Muscle of leg (tissue), 16 donors: ENCODE measurements at places on chromosomes 11 and 22. TPM values are rescaled to one million over a fixed set of nuclear protein-coding genes. Genes with fewer than 3 reads are reported as not detected.

DNA sequence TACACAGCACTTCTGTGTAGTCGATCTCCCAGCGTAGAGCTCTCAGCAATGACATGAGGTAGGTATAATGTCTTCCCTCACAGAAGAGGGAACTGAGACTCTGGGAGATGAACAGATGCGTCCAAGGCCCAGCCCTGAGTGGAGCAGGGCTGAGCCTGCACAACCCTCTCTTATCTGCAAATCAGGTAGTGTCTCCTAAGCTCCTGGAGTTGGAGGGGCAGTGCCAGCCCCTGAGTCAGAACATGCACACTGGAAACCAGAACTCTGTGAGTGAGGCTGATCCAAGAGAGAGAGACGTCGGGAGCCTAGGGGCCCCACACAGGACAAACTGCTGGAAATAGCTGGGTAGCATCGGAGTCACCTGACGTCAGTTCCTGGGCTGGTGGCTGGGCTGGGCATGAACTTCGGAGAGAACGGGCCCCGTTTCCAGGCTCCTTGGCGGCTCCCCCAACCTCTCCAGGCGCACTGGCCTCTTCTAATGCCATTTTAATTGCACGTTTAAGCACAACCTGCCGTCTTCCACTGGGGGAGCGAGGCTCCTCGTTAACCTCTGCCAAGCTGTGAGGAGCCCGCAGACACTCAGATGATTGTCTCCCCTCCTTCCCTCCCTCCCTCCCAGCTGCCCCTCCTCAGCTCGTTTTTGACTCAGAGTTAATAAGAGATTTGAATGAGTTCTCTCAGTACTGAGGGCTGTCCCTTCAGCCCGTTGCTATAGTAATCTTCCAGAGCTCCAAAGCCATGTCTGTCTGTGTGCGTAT, 191.2 kb upstream of the TBCEL start:
- H3K4me3 ChIP-seq = no peak overlapping the region
- no peak overlapping the region for H3K27ac ChIP-seq
- H3K36me3 ChIP-seq = no peaks in the 10 kb centered on the region
- peak; percentile 65 for DNase-seq

DNA sequence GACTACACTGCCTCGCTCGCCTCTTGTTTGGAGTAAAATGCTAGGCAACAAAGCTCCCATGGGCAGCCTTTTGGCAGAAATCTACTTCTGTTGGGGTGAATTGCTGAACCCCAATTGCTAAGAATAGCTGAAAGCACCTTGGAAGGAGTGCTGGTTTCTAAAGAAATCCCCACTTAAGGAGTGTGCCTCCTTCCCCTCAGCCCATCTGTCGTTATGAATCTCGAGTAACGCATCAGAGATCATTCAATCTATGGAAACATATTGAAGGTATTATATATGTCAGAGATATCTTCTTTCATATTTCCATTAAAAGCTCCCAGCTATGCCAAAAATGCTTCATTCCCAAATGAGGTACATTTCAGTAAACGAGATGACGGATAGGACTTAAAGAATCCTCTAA, 229.6 kb upstream of the BLID start:
- H3K36me3 ChIP-seq = no peaks in the 10 kb centered on the region
- peak overlapping the region; percentile 86 for H3K27ac ChIP-seq
- no peak overlapping the region for H3K4me3 ChIP-seq
- H3K27me3 ChIP-seq = no peaks in the 10 kb centered on the region
- peak; percentile 90 for DNase-seq
- peaks cover 2% of the 10 kb centered on the region for H3K4me1 ChIP-seq

DNA sequence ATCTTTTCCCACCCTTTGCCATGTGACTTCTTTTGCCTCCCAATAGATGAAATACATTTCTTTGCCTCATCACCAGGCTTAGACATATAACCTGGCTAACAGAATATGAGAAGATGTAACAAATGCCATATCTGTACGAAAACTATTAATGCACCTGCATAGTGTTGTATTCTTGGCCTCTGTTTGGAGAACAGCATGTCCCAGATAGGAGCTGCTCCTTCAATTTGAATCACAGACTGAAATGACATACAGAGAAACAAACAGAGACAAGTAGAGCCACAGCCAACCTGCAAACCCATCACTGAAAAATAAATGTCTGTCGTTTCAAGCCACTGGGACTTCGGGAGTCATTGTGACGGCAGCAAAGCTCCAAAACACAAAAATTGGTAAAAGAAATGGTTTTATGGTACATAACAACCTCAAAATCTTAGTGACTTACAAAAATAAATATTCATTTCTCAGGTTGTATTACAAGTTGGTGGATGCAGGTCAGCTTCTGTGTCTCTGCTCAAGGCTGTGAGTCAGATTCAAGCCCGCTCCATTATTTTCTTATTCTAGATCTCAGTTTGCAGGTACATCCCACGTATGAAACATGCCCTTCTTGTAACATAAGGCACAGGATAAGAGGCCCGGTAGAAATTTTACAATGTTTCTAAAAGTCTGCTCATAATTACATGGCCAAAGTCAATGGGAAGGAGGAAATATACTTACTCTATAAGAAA, 171.3 kb upstream of the SOX6 start:
- DNase-seq = no peak
- no peaks in the 10 kb centered on the region for H3K27me3 ChIP-seq
- no peak overlapping the region for H3K4me3 ChIP-seq
- H3K4me1 ChIP-seq = no peaks in the 10 kb centered on the region

DNA sequence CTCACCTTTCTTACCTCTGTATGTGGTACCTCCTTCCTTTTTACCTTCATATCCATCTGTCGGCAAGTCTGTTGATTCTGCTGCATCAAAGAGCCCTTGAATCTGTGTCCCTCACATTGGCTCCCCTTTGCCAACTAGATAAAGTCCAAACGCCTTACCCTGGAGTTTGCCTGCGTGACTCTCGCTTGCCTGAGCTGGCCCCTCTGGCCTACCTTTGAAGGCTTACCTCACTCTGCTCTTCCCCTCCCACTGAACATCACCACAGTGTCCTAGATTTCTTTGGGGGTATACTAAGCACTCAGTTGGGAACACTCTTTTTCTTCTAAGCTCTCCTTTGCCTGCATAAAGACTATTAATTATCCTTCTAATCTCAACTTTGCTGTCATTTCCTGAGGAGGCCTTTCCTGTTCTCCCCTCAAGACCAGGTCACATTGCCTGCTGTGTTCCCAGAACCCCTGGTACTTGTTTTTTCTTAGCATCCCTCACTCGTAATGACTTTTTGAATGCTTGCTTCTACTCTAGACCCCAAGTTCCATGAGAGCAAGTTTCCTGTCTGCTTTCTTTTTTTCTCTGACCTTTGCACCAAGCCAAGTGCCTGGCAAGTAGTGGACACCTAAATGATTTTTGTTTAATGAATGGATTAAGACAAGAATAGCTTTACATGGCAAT, 67.8 kb upstream of the ADORA2A start:
- H3K27ac ChIP-seq = no peak overlapping the region
- no peaks in the 10 kb centered on the region for H3K4me1 ChIP-seq
- H3K4me3 ChIP-seq = no peak overlapping the region
- peaks cover 32% of the 10 kb centered on the region for H3K36me3 ChIP-seq
- no peaks in the 10 kb centered on the region for H3K27me3 ChIP-seq

DNA sequence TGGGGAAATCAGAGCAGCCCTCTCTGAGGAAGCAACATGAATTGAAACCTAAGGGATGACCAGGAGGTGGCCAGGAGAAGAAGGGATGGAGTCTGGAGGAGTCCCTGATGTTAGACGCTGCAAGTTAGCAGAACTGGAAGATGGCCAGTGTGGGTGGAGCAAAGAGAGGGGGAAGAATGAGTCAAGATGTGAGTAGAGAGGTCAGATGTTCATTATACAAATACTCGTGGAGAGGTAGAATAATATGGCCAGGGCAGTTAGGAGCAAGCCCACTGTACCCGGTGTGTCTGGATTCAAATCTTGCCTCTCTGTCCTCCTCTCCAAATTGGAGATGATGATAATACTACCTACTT, 242.0 kb downstream of the TENM4 start:
- no peaks in the 10 kb centered on the region for H3K36me3 ChIP-seq
- no peak overlapping the region for H3K4me3 ChIP-seq
- H3K4me1 ChIP-seq = peaks cover 10% of the 10 kb centered on the region
- DNase-seq = no peak
- H3K27ac ChIP-seq = no peak overlapping the region
- no peaks in the 10 kb centered on the region for H3K27me3 ChIP-seq

DNA sequence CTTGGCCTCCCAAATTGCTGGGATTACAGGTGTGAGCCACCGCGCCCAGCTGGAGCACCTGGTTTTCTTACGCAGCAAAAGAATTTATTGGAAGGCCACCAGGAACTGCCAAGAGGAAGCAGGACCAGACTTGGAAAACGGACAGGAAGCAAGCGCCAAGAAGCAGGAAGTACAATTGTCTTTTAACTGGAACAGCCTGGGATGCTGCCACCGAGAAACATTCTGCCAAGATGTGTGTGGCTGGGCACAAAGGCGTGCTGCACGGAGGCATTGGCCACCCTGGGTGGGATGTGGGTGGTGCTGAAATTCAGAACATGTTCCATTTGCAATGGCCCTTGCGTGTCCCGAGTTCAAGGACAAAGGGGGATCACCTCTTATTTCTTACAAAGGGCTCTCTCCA, 15.4 kb downstream of the SLC3A2 start:
- H3K27me3 ChIP-seq = peaks cover 3% of the 10 kb centered on the region
- DNase-seq = no peak
- no peaks in the 10 kb centered on the region for H3K4me1 ChIP-seq
- no peak overlapping the region for H3K4me3 ChIP-seq

- no peak for DNase-seq
- H3K4me3 ChIP-seq = no peak overlapping the region
- peaks cover 20% of the 10 kb centered on the region for H3K27me3 ChIP-seq
These were observed 3.9 kb downstream of the MFNG start for GRCh38 chr22:37482244-37482643.

DNA sequence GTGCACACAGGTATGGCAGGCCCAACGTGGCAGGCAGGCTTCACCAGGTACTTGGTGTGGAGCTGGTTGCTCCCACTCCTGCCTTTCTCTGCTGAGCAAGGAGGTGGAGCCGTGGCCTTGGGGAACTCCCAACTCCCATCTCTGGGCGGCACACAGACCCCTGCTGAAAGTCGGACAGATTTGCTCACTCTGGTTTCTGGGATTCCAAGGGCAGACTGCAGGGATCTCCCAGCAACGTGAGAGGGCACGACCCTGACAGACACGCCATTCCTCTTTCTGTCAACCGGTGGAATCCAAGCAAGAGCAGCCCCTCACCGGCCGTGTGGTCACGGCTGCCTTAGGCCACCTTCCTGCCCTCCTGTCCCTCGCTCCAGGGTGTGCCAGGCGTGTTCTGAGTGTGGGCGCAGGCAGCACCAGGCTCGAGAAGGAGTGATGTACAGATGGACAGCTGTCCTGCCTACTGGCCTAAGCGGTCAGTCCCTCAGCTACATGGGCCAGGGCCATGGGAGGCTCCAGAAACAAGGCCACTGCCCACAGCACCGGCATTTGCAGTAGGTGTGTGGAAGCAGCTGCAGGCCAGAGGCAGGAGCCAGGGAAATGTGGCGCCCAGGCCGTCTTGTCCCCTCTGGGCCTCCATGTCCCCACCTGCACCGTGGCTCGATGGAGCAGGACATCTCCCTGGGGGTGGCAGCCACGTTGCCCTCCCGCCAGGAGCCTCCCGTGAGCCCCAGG, 13.7 kb upstream of the PPARA start:
- H3K27me3 ChIP-seq = no peaks in the 10 kb centered on the region
- peaks cover 18% of the 10 kb centered on the region for H3K4me1 ChIP-seq
- H3K27ac ChIP-seq = no peak overlapping the region
- DNase-seq = no peak
- no peaks in the 10 kb centered on the region for H3K36me3 ChIP-seq

- H3K4me3 ChIP-seq = no peak overlapping the region
- DNase-seq = no peak
- H3K4me1 ChIP-seq = peaks cover 22% of the 10 kb centered on the region
- H3K27ac ChIP-seq = no peak overlapping the region
- H3K36me3 ChIP-seq = no peaks in the 10 kb centered on the region
- H3K27me3 ChIP-seq = peaks cover 7% of the 10 kb centered on the region
These were observed 64.0 kb downstream of the OTOG start for GRCh38 chr11:17611049-17611448.

- no peak overlapping the region for H3K27ac ChIP-seq
- H3K4me1 ChIP-seq = no peaks in the 10 kb centered on the region
- no peak for DNase-seq
- H3K36me3 ChIP-seq = no peaks in the 10 kb centered on the region
- H3K4me3 ChIP-seq = no peak overlapping the region
These were observed 1291.0 kb downstream of the TBC1D22A start for GRCh38 chr22:48053486-48053885.

DNA sequence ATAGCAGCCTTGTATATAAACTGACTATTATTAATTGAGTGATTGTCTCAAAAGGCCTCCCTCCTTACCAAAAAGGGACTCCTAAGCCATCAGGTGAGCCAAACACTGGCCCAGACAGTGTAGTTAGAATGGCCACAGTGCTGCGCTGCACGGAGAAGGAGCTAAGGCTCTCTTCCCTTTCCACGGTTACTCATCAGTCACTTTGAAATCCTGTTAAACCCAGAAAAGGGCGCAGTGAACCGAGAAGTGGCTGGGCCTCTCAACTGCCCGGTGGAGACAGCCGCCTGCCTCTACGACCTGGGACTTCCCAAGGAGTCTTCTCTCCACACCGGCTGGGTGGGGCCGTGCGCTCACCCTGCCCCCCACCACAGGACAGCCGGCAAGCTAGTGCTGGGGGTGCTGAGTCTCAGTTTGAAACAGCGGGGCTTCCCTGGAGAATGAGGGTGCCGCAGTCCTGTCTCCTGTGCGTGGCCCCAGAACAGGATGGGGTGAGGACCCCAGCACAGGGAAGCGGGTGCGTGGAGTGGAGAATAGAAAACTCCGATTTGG, 1.3 kb downstream of the MYH9 start:
- H3K4me1 ChIP-seq = peaks cover 27% of the 10 kb centered on the region
- peak overlapping the region; percentile 93 for H3K4me3 ChIP-seq
- H3K36me3 ChIP-seq = peaks cover 9% of the 10 kb centered on the region
- peak; percentile 50 for DNase-seq
- no peaks in the 10 kb centered on the region for H3K27me3 ChIP-seq
- H3K27ac ChIP-seq = peak overlapping the region; percentile 70

DNA sequence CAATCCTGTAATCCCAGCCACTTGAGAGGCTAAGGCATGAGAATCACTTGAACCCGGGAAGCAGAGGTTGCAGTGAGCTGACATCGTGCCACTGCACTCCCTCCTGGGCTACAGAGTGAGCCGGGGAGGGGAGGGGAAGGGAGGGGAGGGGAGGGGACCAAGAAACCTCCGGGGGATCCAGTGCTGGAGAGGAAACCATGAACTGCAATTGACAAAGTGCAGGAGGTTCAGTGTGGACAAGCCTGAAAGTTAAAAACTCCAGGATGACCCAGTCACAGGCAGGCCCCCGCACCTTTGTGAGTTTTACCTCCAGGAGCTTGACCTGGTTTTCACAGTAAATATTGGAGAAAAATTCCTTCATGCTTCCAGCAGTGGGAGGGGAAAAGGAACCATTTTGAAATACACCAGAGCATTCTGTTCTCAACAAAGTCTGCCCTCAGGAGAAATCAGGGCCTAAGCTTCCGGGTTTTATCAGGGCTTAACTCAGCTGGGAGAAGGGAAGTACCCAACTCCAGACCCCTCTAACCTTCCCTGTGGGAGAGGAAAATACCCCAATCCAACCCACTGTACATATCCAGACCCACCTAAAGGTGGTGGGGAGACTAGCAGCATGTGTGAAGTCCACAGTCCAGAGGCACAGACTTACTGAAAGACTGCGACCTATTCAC, 15.5 kb upstream of the ZFTA start:
- no peak overlapping the region for H3K27ac ChIP-seq
- H3K27me3 ChIP-seq = no peaks in the 10 kb centered on the region
- no peak for DNase-seq
- H3K4me3 ChIP-seq = no peak overlapping the region

The SORL1 gene
- 1.5 TPM for total RNA-seq

The LRRC74B gene
- 0.09 TPM for total RNA-seq

The OR6A2 gene
- 0.04 TPM for total RNA-seq

The MAJIN gene
- total RNA-seq = not detected

The OR8K5 gene
- total RNA-seq = not detected

The TNNI2 gene
- total RNA-seq = 3,726 TPM

The CRYBB2 gene
- total RNA-seq = 0.09 TPM

The OR51I1 gene
- not detected for total RNA-seq
